ENCODE measurements at places on chromosomes 3 and 15. TPM values are rescaled to one million over a fixed set of nuclear protein-coding genes. Genes with fewer than 3 reads are reported as not detected.
A peak's percentile ranks its signal among the peaks of the same experiment; 100 is the strongest.

GRCh38 chr3:105867712-105868430 is 941 bp downstream of the CBLB start:
- DNase-seq: peak; percentile 17

GRCh38 chr15:80389370-80389769 is 14.8 kb upstream of the ARNT2 start:
- no peak for DNase-seq

DNA sequence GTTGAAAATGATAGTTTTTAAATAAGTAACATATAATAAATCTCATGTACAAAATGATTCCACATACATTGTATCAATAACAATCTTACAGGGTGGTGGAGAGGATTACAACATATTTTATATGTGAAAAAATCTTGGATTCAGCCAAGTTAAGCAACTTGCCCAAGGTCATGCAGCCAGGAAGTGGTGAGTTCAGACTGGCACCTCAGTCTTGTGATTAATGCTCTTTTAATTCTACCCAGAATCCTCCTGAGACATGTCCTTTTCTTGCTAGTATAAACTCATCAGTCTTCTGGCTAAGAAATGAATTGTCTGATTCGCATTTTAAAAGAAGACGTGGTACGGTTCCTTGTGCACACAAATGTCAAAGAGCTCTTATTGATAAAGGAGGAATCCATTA is 4.5 kb upstream of the MYRIP start:
- DNase-seq: no peak

RETNLB gene
- not detected for total RNA-seq

HHATL gene
- 12.3 TPM for total RNA-seq

GRCh38 chr15:41942886-41943285 is 29.5 kb downstream of the EHD4 start:
- no peak for DNase-seq

DNA sequence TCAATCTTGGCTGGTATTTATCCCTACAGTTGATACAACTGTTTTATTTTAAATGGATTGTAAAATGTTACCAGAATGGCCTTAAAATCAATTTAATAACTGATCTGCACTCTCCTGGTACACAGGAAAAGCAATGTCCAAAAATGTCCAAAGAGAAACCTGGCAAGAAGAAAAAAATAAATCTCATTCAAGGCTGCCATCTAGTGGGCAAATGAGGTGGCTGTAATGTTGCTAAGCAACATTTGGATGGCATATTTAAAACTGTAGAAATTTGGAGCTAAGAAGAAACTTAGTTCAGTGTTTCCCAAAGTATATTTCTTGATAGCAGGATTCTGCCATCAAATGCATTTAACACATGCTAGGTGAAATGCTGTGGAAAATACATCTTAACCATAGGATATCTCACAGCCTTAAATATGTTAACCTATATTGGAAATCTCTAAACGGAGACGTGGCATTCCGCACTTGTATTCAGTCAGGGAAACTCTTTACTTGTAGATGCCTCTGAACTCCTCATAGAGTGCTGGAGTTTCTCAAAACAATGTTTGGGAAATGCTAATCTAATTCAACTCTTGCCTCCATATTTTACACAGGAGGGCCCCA is 216.8 kb downstream of the ERC2 start:
- DNase-seq: peak; percentile 78

PFKFB4 gene
- 7.0 TPM for total RNA-seq

- peak; percentile 58 for DNase-seq
Observed at GRCh38 chr3:122824465-122825381, 29.9 kb downstream of the SLC49A4 start.

CCR9 gene
- not detected for total RNA-seq

- no peak for DNase-seq
Observed at GRCh38 chr15:24856397-24857390, 98.1 kb upstream of the SNRPN start.

PLA2G4B gene
- total RNA-seq: 2.0 TPM

EIF4G1 gene
- 358 TPM for total RNA-seq

LCTL gene
- 0.13 TPM for total RNA-seq

DNA sequence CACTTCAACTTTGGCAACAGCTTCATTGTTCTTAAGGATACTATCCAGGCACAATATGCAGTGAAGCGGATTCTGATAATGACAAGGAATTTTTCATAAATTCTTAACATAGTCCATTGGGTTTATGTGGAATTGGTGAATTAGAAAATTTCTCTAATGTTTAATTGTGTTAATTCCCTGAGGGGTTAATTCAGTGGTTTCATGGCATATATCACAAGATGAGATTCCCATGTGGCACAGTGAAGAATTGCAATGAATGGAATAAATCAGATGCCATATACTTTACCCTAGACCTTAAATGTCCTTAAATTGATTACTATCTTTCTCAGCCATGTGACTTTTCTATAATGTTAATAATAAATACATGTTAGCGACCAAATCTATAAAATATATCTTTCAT is 1244.1 kb downstream of the ROBO2 start:
- no peak for DNase-seq

- DNase-seq: no peak
Observed at GRCh38 chr15:74045184-74045583, 37.2 kb downstream of the GOLGA6A start.

DNA sequence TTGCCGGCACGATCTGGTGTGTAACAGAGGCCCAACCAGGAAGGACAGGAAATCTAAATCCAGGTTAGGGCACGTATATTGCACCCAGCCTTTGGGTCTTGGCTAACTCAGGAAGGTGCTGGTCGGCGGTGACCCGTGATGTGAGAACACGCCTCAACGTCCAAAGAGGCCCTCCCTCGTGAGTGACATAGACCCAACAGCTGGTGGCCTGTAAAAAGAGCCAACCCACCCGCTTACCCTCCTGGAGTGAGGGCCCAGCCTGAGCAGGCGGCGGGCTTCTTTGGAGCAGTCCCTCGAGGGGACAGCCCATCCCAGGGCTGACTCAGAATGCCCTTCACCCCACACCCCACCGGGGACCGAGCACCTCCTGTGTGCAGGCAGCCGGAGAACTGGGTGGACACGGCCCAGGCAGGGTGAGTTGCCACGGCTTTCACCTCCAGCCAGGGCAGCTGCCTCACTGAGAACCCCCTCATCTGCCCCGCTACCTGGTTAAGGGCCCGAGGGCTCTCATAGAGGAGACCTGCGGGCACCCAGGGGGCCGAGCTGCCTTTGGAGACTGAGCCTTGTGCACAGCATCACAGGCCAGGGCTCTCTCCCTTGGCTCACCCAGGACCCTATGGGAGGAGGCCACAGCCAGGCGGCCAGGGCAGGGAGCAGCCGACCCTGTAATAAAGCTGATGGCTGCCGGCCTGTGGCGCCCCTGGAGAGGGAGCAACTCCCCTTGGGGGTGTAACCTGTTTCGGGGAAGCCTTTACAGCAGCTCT is 41.8 kb downstream of the ZNF710 start:
- DNase-seq: no peak

SPTSSB gene
- not detected for total RNA-seq
